ENCODE measurements at places on chromosomes 2 and 18.

GRCh38 chr2:810397-810796, 133.2 kb upstream of the TMEM18 start:
- no peak for DNase-seq

GRCh38 chr18:53756610-53756972, 467.9 kb downstream of the MBD2 start:
- DNase-seq, result no peak

GRCh38 chr2:29582062-29582461, 339.3 kb downstream of the ALK start:
- DNase-seq, result no peak

DNA sequence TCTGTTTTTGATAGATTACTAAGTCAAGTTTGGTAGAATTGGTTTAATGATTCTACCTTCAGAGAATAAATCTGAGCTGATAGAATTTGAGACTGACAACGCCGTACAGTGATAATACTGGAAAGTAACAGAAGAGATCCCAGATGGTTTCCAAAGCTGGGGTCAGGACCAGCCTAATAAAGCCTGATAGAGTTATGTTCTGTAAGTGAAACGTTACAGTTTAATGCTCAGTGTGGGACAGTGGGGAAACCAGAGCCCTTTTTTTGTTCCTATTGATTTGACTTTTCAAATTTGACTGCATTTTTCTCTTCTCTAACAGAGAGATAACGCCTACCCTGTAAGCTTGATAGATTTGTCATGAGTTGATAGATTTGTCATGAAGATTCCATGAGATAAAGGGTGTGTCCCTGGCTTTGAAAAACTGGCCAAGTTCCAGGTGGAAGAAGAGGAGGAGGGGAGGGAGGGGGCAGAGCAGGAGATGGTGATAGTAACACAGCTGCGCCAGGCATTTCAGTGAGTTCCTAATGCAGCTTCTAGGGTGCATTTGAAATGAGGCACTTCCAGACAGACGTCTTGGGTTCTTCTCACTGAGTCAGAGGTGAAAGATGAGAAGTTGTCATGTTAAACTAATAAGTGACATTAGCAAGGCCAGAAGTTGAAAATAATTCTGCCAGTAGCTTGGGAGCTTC, 65.1 kb downstream of the CERS6 start:
- no peak for DNase-seq

GRCh38 chr2:77228391-77228790, 293.8 kb downstream of the LRRTM4 start:
- DNase-seq, result no peak

- no peak for DNase-seq
Observed at GRCh38 chr2:75647771-75648170, 1.2 kb downstream of the MRPL19 start.

- DNase-seq, result no peak
Observed at GRCh38 chr18:44693030-44693784, 12.5 kb downstream of the SETBP1 start.

- DNase-seq, result no peak
Observed at GRCh38 chr2:32836933-32837332, 109.8 kb upstream of the LTBP1 start.

DNA sequence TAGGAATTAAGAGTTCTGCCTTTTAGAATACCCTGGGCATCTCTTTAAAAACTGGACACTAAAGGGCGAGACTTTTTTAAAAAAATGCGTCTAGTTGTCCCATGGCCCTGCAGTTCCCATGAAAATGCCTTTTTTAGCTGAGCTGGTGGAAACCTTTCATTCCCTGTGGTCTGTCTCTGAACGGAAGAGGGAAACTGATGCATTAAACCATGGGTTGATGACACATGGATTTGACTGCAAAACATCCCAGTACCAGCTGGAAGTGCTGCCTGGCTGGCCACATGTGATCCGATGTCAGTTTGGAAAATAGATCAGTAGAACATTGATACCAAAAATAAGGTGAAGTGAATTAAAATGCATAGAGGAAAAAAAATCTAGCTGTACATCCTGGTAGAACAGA, 129.2 kb downstream of the MYO1B start:
- no peak for DNase-seq

DNA sequence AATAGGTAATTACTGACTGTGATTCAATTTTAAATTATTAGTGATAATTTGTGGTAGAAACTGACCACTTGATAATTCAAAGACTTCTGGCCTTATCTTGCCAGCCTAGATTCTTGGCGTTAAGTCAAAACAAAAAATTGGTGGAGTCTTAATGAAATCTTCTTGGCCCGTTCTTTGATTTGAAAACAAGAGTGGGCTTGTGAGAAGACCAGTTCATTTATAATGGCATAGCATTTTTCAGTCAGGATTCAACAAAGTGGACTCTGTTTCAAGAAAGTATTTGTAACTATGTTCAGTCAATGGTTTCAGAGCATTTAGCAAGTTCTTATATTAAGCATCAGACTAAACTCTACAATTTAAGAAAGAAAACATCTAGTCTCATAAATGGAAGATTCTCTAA, 26.0 kb downstream of the ITGA4 start:
- no peak for DNase-seq

- DNase-seq, result no peak
Observed at GRCh38 chr2:178485356-178485755, 5.1 kb downstream of the PLEKHA3 start.

DNA sequence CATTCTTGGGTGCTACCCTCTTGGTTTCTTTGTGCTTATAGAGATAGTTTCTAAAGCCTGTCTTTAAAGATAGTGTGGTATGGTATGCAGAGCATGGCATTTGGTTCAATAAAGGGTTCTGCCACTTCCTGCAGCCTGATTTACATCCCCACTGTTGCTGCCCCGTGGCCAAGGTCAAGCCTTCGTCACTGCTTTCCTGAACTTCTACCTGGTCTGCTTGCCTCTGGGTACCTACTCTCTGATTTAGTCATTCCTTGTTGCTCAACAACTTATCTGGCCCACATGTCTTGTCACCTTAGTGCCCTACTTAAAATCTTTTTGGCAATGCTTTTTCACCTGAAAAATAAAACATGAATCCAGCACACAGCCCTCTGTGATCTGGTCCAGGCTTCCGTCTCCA, 352.9 kb downstream of the LPIN1 start:
- no peak for DNase-seq

DNA sequence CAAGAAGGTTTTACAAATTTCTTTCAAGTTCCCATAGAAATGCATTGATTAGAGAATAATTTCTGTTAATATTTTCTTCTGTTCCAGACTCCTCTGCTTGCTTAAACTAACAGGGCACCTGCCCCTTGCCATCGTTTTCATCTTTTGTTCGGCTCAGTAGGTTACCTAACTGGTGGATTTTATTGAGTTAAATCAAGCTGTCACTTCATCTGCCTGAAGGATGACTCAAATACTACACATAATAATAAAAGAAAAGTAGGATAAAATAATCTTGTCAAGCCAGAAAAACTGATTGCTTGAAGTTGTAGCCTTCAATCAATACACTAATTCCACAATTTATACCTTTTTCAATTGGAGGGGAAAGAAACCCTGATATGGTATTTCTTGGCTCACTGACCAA, 234.0 kb downstream of the NR4A2 start:
- DNase-seq, result no peak

DNA sequence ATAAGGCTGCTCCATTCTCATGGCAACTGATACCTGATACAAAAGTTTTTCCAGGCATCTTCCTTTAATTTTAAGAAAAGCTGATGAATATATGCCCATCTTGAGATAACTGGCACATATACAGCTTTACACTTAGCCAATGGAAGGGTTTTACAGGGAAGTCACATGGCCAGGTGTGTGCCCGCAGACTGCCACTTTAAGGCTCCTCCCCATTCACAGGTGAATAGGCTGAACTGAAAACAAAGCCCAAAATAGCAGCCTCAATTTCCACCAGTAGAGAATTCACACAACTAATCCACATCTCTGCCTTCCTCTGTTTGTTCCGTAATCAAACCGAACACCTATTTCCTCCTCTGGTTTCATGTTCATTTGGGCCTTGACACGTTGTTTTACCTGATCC, 9.8 kb upstream of the ME2 start:
- DNase-seq, result no peak

DNA sequence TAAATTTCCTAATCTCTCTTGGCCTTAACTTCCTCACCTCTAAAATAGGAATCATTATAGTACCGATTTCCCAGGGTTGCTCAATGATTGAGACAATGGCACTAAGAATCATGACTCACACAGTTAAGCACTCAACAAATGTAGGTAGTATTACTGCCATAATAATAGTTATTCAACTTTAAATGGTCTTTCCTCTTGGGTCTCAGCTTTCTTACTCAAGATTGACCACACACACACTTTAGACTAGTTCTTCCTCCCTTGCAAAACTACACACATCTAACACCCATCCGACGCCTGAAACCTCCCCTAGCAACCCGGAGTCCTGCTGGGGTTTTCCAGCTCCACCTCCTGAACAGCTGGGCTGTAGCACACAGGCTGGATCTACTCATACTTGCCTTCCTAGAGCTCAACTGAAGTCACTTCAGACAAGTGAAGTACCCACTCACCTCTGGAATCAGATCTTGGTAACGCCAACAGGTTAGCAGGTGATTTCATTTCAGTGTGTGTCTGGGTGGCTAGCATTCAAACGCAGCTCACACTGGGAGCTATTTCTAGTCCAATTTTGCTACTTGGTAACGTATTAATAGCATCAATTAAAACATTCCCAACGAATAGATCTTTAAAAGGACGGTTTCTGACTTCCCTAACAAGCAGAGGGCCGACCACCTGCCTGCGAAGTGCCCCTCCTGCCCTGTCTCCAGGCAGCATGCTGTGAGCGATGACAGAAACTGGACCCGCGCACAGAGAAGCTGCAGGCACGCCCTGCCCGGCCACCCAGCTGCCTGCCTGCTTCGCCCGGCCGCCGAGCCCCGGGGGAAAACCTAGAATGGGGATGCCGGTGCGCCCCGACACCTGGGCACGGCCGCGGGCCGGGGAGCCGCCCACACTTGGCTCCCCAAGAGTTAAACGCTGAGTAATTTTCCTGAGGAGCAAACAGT, 1.1 kb downstream of the UXS1 start:
- DNase-seq, result peak; percentile 80

DNA sequence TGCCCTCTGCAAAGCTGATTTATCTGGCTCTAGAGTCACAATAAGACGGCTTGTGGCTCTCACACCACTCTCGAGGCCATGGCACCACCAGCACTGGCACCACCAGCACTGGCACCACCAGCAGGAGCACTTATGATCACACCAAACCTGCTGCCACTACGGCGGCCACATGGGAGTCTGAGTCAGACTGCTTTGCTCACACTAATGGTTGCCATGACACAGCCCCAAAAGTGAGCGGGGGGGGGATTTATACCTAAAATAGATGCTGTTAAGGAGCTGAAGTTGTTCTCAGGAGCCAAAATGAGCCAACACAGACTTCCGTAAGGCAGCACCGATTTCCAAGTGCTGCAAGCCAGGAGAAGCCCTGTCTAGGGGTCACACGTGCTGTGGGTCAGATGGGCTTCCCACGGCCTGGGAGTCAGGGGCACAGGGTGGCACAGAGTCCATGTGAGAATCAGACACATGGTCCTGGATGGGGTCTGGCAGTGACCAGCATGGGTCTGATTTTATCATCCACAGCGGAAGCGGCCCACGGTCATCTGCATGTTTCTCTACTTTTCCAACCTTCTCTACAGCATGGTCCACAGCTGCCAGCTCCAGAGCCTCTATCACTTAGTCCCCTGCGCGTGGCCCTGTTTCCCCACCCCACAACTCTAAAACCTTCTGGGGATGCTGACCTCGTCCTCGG, 16.7 kb downstream of the DNMT3A start:
- no peak for DNase-seq

- peak; percentile 33 for DNase-seq
Observed at GRCh38 chr2:203720915-203721672, 14.7 kb downstream of the CD28 start.

GRCh38 chr2:146496248-146496647, 1348.6 kb upstream of the ACVR2A start:
- DNase-seq, result no peak

- DNase-seq, result no peak
Observed at GRCh38 chr18:54775686-54776085, 52.6 kb upstream of the RAB27B start.

- no peak for DNase-seq
Observed at GRCh38 chr2:199495147-199495546, 37.4 kb upstream of the SATB2 start.

DNA sequence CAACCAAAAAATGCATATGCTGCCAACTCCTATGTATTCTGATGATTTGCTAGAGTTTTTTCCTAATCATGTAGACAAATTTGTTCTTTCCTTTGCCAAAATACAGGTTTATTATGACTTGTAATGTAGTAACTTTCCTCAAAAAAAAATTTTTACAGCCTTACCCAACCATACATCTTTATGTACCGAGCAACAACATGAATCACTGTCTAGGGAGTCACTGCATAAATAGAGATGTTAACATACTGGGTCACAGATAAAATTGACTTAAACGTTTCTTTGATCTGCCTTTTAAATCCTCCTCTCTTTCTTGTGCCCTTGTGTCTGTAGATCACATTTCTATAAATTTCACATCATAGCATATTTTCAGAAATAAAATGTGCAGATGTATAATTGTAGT, 143.6 kb downstream of the MBD2 start:
- no peak for DNase-seq

DNA sequence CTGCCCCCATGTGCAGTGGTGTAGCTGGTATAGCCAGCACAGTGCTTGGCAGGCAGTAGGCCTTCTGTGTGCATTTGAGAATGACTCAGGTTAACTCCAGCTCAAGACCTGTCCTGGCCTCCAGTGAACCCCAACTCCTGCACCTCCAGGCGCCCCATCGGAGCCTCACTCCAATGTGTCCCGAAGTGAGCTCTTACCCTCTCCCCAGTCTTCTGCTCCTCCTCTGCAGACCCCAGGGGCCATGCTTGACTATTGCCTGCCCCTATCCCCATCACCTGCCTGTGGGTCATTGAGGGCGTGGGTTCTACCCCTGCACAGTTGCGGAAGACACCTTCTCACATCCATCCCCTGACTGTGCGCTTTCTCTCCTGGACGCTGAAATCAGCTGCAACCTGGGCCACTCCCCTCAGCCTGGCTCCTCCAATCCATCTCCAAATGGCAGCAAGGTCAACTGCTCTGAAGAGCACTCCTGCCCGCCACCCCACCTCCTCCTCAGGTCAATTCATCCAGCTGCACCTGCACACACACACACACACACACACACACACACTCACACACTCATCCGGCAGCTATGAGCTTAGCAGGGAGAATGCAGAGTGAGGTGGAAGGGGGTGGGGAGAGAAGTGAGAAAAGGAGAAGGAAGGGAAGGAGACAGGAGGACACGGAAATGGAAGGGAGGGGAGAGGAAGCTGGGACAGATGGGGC, 130.3 kb upstream of the GLI2 start:
- DNase-seq, result no peak

All from activated CD4-positive, alpha-beta T cell treated with anti-CD3 and anti-CD28 coated beads, Interleukin-2, Interleukin-6, amounts not matched to agents 100 ng/mL and 50 ng/mL, durations not matched to agents 16 hours and 8 hours (primary cell).